GM04504 (cell line): ENCODE measurements at places on chromosomes 3 and 15.

DNA sequence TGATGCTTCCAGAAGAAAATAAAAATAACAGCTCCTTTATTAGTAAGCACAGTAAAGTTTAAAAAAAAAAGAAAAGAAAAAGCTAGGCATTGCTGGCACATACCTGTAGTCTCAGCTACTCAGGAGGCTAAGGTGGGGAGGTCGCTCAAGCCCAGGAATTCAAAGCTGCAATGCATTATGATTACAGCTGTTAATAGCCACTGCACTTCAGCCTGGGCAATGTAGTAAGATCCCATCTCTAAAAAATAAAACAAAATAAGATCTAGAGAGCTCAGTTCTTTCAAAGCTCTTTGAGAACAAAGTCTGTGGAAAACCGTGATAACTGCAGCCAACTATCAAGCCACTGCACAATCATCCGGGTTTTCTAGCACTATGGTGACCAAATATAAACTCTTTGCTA lies 212.2 kb downstream of the ZMAT3 start:
- no peak for DNase-seq

DNA sequence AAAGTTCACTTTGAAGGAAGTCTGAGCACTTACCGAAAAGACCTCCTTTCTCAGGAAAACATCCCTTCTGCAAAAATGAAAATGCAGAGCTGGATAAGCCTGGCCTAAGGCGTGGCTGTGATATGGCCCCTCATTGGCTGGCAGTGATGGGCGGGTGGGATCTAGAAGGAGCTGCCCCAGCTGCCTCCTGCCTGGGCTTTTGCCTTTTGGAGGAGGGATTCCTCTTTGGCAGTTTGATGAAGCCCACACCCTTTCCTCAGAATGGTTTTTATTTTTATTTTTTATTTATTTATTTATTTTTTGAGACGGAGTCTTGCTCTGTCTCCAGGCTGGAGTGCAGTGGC lies 4.0 kb upstream of the DZIP1L start:
- DNase-seq: no peak

- no peak for DNase-seq
These were observed 128.1 kb upstream of the IL12A start for GRCh38 chr3:159860269-159861116.

DNA sequence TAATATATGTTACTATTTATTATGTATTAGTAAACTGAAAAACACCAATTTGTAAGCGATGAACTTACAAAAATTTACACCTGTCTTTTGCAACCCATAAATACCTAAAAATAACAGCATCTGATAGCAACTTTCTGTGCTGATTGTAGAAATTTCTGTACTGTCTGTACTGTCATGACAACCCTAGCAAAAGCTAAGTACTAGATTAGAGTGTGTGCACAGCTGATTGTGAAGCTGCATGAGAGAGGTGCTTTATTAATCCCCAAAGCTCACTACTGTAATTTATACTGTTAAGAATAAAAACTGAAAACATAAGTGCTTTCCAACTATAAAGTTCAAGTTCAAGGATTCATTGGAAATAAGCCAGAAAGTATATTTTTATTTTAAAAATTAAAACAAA lies 815 bp downstream of the BCL2A1 start:
- no peak for DNase-seq

DNA sequence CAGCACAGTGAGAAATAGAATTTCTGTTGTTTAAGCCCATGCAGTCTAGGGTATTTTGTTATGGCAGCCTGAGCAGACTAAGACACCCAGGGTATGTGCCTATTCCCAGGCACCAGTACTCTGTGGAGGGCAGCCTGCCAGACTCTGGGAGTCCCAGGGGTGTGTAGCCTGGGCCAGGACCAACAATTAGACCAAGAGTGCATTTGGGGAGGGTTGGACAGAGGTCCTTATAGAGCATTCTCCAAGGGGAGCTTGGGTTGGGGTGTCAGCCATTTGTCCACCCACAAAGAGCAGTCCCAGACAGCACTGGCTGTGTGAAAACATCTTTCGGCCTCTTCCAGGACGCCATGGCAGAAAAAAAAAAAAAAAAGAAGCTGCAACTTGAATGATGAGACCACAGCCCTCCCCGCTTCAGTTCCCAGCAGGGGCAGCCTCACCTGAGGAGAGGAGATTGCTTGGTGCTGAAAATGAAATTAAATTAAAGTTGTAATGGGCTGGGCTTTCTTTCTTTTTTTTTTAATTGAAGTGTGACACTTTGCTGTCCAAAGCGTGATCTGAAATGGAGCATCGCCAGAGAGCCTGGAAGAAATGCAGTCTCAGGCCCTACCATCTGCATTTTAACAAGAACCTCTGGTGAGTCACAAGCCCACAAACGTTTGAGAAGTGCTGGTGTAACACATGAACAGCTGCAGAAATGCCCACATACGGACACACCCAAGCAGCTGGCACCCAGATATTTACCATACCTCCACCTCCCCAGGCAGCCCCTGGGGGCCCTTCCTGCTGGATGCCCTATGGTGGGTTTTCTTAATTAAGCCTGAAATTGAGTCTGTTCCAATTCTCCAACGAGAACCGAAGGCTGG lies 21.3 kb upstream of the CAV3 start:
- peak; percentile 67 for DNase-seq

DNA sequence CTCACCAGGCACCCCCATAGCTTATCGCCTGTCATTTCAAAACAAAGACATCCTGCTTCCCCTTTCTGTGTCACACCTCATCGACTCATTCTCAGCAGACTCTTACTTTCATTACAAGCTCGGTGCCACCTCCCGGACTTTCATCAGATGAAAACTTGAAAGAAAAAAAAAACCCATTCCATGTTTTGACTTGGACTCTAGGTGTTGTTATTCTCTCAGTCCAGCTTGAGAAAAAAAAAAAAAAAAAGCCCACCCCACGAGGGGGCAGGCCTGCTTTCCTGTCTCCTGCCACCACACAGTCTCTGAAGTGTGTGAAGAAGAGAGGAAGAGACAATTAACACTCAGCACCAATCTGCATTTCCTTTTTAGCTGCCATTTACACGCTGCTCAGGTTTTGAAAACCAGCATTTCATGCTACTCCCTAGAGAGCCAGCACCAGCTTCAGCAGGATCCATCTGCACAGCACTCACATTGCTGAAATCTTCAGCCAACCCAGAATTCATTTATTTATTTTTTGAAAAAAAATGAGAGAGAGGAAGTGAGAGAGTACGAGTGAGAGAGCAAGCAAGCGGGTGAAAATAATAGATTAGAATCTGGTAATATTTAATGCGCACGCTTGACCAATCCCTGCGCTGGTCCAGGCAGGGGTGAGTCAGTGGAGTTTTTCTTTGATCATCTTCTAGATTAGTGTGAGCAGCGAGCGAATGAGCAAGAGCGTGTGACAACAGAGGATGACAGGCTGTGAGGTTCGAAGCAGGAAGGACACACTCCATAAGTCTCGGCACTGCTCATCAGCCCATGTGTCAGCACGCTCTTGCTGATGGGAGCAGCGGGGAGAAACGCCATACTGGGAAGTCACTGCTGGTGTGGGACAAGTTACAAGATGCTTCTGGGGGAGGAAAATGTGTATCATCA lies 23.5 kb downstream of the ZNF80 start:
- DNase-seq: peak; percentile 58

GRCh38 chr3:179734497-179735281 lies 81.8 kb downstream of the USP13 start:
- DNase-seq: no peak

- no peak for DNase-seq
These were observed 241.1 kb upstream of the GADL1 start for GRCh38 chr3:31135546-31135945.

- DNase-seq: no peak
These were observed 16.4 kb downstream of the PLEKHO2 start for GRCh38 chr15:64858021-64858575.
